B cell (primary cell): ENCODE measurements at places on chromosomes 12 and 14. TPM values are rescaled to one million over a fixed set of nuclear protein-coding genes. Genes with fewer than 3 reads are reported as not detected.
A peak's percentile ranks its signal among the peaks of the same experiment; 100 is the strongest.

ADAM20 gene
- 2.3 and 2.7 TPM in 2 replicates for total RNA-seq

GPR65 gene
- total RNA-seq, result 13.4 and 13.7 TPM in 2 replicates

OR4Q3 gene
- total RNA-seq, result not detected in 2 replicates

C14orf39 gene
- total RNA-seq, result not detected in 2 replicates

DNA sequence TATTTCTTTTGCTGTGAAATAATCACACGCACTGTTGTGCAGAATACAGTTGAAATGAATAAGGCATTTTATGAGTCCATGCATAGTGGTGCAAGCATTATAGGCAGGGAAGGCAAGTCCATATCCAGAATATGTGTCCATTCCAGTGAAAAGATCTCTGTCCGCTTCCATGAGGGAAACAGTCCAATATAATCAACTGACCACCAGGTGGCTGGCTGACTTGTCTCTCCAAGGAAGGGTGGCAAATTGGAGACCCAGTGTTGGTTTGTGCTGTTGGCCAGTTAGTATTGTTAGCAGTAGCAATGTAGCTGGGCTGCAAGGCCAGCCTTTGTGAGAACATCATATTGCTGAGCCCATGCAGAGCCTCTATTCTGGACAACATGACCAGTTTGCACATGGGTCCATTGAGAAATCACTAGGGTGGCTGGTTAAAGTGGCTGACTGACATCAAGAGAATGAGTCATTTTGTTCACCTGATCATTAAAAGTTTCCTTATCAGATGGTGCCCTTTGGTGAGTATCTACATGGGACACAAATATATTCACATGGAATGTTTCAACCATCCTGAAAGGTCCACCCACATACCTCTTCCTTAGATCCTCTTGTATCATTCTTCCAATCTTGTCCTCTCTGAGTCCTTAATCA lies 17.3 kb upstream of the YAF2 start:
- no peak overlapping the region for H3K27ac ChIP-seq
- H3K27me3 ChIP-seq, result no peaks in the 10 kb centered on the region
- H3K36me3 ChIP-seq, result no peaks in the 10 kb centered on the region
- H3K4me1 ChIP-seq, result no peaks in the 10 kb centered on the region
- no peak overlapping the region for H3K4me3 ChIP-seq

GRCh38 chr12:47207340-47207717 lies 127.6 kb upstream of the AMIGO2 start:
- H3K4me1 ChIP-seq, result peaks cover 80% of the 10 kb centered on the region
- peak; percentile 87 for DNase-seq
- peak overlapping the region; percentile 84 for H3K27ac ChIP-seq
- peak overlapping the region; percentile 31 for H3K4me3 ChIP-seq
- no peaks in the 10 kb centered on the region for H3K27me3 ChIP-seq
